Stimulated activated CD4-positive, alpha-beta T cell treated with anti-CD3 and anti-CD28 coated beads, TNF-alpha, amount 100 ng/mL, for 48 hours (primary cell): ENCODE measurements at places on chromosomes 6 and 20.

DNA sequence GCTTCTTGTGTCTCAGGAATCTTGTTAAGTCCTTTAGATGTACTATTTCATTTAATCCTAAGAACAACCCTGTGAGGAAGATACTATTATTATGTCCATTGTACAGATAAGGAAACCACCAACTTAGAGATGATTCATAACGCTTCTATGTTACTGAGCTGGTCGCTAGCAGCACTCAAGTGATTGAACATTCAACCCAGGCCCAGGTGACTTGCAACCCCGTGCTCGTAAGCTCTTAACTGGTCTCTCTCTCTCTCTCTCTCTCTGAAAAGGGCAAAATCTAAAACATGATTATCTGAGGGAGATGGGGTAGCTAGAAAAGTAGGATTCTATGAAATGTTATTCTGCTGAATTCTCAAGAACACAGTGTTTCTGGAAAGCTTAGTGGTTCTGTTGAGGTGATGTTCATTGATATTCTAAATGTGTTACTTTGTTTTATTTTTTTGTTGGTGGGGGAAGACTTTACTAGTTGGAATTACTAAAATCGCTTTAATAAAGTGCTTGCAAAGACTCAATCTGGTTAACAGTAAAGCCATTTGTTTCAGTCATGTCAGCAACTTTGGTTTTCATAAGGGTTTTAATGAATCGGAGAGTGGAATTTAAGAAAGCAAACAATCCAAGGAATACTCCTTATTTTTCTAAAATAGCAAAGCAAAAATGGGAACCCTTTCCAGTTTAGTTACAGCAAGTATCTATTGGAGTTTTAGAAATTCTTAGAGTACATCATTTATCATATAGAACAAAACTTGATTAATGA, 265.0 kb upstream of the TAB2 start:
- DNase-seq = no peak

GRCh38 chr6:159279790-159280277, 110.6 kb downstream of the FNDC1 start:
- no peak for DNase-seq

GRCh38 chr6:12866422-12867029, 150.0 kb downstream of the PHACTR1 start:
- no peak for DNase-seq

GRCh38 chr20:34622821-34623451, 54.0 kb downstream of the PIGU start:
- no peak for DNase-seq

DNA sequence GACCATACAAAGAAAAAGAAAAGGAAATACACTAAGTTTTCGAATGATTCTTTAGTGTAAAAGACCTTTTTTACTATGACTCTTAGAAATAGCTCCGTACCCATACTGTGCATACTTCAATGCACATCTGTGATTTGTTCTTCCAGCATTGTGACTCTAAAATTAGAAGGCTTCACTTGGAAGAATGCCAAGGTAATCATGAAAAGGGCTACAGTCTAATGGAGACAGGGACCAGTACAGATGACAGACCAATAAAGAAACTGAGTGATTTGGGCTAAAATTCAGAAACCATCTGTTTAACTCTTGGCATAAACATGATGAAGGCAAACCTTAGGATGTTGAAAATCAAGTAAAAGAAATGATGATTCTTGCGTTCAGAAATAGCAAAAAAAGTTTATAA, 46.3 kb downstream of the CYP39A1 start:
- no peak for DNase-seq

DNA sequence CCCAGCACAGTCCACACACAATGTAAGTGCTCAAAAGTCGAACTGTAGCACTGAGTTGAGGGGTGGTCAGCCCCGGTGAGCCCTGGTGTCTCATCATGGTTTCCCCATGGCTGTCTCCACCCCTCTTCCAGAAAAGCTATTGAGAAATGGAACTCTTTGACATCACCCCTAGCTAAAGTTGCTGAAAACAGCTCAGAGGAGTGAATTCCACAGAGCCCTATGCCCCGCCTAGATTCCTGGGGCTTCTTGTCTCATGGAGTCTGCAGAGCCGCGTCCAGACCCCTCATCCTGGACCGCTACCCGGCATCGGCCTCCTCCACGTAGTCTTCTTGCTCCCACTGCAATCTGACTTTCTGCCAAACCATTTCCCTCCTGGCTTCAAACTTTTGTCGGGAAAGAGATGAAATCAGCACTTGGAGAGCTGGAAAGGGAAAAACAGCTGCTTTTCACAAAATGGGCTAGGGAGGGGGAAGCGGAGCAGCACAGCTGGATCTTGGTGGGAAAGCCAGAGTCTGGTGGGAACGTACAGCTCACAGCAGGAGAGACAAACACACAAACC, 132.2 kb downstream of the SNX5 start:
- no peak for DNase-seq

GRCh38 chr20:44586289-44586911, 4.0 kb downstream of the PKIG start:
- no peak for DNase-seq

DNA sequence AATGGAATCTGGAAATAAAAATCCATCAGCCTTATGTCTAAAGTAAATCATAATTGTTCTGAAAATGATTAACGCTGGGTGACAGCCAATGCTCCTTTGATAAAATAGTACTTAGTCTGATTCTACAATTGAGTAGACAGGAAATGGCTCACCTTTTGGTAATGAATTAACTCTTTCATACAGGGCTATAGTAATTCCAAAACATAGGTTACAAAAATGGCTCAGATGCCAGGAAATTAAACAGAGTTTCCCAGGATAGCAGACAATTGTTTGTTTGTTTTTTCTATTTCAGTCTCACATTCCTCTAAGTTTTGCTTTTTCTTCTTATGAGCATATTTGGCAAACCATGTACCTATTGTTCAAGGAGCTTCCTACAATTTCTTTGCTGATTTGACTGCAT, 257.2 kb upstream of the EPHA7 start:
- no peak for DNase-seq

DNA sequence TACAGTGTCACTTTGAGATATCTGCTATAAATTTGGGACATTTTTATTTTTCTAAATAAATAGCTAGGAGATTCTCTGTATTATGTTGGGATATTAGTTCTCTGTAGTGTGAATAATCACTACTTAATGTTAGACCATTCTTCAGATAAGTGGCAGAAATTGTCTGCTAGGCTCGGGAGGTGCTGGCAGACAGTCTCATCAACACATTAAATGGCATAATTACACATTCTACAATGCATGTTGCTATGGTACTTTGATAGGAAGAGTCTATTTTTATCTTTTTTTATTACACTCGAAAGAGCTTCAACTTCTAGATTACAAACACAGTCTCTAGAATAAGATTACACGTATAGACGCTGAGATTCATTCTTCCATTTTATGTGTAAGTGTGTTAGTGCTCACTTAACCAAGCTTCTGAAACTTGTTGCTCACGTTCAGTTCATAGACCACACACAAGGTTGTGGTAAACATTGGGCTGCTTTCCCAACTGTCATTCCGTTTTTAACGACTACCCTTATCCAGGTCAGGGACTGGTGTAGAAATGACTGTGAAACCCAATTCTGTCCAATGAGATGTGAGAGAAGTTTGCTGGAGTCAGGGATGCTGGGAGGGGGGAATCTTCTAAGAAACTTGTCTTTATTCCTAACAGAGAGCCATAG, 78.6 kb downstream of the TPBG start:
- DNase-seq = no peak

- no peak for DNase-seq
These were observed 29.8 kb downstream of the TGM2 start for GRCh38 chr20:38135271-38135650.

GRCh38 chr6:706819-707381, 14.0 kb upstream of the EXOC2 start:
- DNase-seq = no peak

DNA sequence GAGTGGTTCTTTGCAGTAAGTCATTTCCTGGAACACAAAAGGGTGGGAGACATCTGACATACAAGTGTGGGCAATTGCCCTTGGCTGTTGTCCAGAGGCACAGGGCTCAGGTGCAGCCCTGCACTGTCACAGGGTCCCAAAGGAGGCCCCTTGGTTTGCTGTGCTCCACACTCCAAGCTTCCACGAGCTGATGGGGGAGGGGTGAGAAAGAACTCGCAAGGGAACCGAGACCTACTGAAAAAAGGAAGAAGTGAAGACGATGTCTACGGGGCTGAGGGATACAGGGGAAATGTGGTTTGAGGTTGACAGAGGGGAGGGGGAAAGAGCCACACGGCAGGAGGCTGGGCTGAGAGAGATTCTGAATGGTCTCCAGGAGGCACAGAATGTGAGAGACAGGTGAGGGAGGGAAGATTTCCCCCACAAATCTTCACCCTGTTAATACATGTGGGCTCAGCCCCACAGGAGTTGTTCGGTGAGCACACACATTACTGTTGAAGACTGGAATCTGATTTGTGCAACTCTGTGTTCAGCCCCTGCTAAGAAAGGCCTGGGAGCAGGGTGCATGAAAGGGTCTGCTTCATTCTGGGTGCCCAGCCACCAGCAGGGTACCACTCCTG, 123.4 kb downstream of the LY86 start:
- no peak for DNase-seq

- no peak for DNase-seq
These were observed 553.4 kb upstream of the EPHA7 start for GRCh38 chr6:93972791-93973190.

- no peak for DNase-seq
These were observed 45.0 kb upstream of the RIPOR2 start for GRCh38 chr6:24980507-24981385.

- DNase-seq = no peak
These were observed 7.8 kb downstream of the TDP2 start for GRCh38 chr6:24658573-24659560.

DNA sequence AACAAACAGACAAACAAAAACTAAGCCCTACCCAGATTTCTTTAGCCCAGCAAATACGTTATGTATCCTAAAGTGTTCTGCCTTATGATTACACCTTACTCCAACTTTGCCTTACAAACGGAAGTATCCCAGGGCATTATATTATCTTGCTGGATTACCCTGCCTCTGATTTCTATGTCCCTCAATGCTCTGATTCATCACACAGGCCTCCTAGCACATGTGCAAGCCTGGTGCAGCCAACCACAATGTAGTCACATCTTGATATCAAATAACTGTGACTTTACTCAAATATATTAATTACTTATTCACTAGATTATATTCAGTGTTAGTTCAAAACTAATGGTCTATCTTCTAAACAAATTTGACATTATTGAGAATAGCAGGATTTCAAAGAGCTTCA, 598.6 kb downstream of the TBC1D32 start:
- DNase-seq = no peak

GRCh38 chr6:37137201-37138090, 32.5 kb upstream of the PIM1 start:
- DNase-seq = peak; percentile 34

- no peak for DNase-seq
These were observed 380.1 kb upstream of the SULF2 start for GRCh38 chr20:48165401-48165685.

GRCh38 chr20:61299618-61300017, 47.6 kb downstream of the CDH4 start:
- DNase-seq = no peak

DNA sequence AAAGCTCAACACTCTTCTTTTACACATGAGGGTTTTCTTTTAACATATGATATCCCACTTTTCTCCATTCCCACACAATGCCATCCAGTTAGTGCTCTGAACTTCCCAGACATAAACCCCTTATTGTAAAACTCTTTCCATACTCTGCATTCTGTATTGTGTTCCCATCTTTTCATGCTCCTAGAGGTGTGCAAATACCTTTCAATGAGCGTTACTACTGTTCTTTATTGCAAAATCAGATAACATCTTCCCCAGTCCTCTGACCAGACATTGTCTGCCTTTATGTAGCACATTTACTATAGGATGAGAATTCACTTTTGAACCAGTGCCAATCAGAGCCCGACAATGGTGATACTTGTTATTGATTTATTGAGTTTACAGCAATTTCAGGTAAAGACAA, 296.2 kb downstream of the GRIK2 start:
- DNase-seq = no peak

DNA sequence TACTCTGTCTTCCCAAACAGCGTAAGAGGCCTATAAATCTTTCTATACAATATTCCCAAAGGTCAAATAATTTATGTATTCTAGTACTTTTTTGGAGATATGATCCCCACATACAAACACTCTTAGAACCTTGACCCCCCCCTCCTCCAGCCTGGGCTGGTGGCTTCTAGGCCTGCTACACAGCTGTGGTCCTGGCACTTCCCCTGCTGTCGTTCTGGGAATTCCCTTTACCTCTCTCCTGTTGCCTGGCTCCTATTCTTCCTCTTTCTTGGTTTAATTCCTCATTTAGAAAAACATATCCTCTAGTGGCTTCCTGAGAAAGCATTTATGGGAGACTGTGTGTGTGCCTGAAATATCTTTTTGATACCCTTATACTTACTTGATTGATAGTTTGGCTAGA, 4.1 kb upstream of the TXLNB start:
- no peak for DNase-seq

GRCh38 chr6:160036790-160037206, 67.9 kb downstream of the IGF2R start:
- DNase-seq = no peak

GRCh38 chr6:21873562-21873961, 280.0 kb downstream of the SOX4 start:
- DNase-seq = no peak

DNA sequence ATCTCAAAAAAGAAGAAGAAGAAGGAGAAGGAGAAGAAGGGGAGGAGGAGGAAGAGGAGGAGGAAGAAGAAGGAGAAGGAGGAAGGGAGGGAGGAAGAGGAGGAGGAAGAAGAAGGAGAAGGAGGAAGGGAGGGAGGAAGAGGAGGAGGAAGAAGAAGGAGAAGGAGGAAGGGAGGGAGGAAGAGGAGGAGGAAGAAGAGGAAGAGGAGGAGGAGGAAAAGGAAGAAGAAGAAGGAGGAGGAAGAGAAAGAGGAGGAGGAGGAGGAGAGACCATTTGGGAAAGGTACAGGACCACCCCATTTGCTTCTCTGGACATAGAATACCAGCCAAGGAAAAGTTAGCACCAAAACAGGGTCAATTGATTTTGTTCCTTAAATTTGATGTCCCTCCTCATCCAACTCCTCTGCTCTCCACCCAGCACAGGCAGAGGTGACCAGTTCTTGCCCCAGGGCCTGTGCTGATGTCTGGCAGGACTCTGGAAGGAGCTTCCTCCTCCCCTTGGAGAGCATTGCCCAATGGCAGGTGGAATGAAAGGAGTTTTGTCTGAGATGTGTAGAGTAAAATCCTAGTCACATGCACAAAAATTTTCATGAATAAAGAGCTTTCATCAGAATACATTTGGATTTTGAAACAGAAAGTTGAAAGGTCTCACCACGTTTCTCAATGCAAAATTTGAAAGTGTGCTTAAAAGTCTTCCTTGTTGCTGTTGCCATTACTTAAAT, 182.9 kb downstream of the LY86 start:
- DNase-seq = no peak

- DNase-seq = no peak
These were observed 21.6 kb upstream of the TOP1 start for GRCh38 chr20:41006936-41007474.

GRCh38 chr20:4573564-4574355, 147.9 kb upstream of the PRND start:
- no peak for DNase-seq

DNA sequence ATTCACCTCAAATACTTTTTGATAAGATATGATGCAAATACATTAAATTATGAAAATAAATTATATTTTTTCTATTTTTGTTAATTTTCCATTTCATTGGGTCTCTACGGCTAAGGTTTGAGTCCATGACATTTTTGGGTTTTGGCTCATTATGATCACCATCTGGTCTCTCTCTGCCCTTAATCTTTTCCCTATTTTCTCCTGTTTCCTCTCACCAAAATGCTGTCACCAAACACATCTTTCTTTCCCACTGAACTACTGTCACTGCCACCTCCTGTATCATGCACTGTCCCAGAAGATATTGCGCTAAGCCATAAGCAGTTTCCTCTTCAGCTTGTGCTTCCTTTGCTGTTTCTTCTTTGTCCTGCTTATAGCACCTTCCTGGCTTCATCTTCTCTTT, 42.0 kb upstream of the OGFRL1 start:
- no peak for DNase-seq
